ENCODE measurements at places on chromosomes 11 and 22. TPM values are rescaled to one million over a fixed set of nuclear protein-coding genes. Genes with fewer than 3 reads are reported as not detected.

PRR33 gene
- not detected for total RNA-seq

ZNF214 gene
- 0.10 TPM for total RNA-seq

HEPHL1 gene
- not detected for total RNA-seq

PANX3 gene
- not detected for total RNA-seq

APOA5 gene
- not detected for total RNA-seq

E2F8 gene
- 15.7 TPM for total RNA-seq

ASCL2 gene
- 0.38 TPM for total RNA-seq

All from activated T-cell treated with anti-CD3 and anti-CD28 coated beads, Interleukin-2, amount 50 U/mL, for 72 hours (primary cell).